EH (cell line): ENCODE measurements at places on chromosomes 7 and 10.

DNA sequence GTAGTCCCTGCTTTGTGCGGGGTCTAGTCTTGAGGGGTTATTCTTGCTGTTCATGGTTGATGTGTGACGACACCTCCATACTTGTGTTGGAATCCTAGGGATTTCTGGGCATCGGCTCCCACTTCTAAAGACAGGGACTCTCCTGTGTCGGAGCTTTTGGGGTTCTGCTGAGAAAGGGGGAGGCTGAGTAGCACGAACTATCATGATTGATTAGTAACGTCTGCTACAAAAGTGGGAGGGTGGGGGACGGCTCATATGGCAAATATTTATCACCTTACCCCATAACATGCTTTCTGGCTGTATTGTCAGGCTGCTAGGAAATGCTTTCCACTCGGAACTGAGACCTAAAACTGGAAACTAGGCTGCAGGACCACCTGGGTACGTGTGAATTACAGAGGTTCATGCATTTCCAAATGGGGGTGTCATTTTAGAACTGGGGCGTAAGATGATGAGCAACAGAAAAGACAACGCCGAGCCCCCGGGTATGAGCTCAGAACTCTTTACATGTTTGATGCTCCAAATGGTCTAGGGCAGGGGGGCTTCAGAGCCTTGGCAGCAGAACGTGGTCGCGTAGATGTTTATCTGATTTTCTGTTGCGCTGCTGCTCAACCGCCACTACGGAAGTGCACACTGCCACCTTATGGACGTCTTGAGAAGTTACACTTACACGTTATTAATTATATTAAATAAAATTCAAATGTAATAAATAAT is 15.1 kb upstream of the NME8 start:
- DNase-seq: peak; percentile 25

- no peak for DNase-seq
Observed at GRCh38 chr7:23968791-23969190, 258.8 kb downstream of the STK31 start.

GRCh38 chr10:120998251-120998650 is 147.1 kb downstream of the WDR11 start:
- DNase-seq: no peak

DNA sequence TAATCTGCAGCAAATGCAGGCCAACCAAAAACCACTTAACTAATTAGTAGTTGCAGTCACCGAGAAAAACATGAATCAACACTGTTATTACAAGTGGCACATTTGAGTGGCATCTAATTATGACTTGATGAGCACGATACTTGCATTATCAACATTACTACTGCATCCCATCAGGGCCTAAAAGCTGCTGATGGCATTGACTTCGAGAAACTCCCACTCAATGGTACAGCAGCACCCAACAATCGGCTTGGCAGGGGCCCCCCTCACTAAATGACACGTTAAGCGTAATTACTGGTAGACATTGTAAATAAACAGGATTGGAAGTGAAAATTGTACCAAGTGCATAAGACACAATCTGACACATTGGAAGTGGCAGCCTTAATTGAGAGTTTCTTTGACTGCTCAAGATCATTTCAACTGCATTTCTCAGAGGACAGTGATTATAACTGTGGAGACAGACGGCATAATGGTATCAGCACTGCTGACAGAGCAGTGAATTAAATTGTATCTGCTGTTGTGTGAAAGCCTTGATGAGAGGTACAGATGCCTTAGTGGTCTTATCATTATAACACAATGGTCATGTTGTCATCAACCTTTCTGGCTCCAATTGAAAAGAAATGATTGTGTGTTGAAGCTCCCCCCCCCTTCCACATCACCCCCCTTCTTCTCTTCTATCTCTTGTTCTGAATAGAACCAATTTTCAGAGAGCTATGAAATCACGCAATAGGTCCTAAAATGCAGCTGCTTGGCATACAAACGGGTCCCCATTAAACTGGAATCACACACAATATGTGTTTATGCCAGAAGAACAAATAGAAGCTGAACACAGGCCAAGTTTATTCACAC is 43.4 kb downstream of the SHTN1 start:
- DNase-seq: no peak

DNA sequence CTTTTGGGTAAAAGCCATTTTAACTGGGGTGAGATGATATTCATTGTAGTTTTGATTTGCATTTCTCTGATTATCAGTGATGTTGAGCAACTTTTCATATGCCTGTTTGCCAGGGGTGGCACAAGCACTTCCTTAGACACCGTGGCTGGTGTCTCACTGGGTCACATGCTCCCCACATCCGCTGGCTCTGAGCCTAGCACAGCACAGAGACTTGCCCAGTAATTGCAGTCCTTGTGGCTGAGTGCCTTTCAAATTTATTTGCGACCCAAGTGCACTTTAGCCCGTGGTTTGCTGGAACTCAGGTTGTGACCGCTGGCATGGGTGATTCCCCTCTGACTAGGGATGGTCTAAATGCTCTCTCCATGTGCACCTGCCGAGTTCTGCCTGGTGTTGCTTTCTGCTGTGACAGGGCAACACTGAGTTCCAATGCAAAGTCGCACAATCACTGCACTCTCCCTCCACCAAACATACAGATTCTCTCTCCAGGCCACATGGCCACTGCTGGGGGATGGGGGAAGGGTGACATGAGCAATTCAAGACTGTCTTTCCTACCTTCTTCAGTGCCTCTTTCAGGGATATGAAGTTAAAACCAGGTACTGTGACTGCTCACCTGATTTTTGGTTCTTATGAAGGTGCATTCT is 66.5 kb downstream of the ZNF277 start:
- peak; percentile 15 for DNase-seq

GRCh38 chr7:36865019-36865418 is 140.7 kb upstream of the AOAH start:
- no peak for DNase-seq

DNA sequence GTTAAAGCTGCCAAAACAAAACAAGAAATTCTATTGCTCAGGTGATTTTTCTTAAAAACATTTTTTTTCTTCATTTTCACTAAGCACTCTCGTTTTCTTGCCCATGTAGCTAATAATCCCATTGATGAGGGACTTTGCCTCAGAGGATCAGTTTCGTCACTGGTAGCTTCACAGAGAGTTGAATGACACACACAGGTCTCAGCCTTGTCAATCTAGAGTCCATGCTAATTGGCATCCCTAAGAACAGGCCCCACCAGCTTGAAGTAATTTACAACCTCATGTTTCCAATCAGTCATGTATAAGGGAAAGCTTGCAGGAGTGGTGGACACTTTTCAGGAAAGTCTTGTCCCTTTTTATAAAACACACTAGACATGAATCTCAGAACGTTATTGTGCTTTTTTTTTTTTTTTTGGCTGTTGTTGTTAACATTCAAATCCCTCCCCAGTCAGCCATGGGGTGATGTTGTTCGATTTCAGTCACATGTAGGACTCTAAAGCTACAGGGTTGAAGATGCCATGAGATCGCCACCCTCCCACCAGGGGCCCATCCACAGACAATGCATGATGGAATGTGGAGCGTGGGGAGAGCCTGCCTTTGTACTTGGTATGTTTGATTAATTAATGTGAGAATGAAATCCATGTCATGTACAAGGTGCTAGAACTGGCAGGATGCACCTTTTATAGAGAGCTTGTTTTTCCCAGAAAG is 232.4 kb upstream of the FZD8 start:
- DNase-seq: no peak

GRCh38 chr10:13271552-13272163 is 28.2 kb downstream of the PHYH start:
- DNase-seq: peak; percentile 29

DNA sequence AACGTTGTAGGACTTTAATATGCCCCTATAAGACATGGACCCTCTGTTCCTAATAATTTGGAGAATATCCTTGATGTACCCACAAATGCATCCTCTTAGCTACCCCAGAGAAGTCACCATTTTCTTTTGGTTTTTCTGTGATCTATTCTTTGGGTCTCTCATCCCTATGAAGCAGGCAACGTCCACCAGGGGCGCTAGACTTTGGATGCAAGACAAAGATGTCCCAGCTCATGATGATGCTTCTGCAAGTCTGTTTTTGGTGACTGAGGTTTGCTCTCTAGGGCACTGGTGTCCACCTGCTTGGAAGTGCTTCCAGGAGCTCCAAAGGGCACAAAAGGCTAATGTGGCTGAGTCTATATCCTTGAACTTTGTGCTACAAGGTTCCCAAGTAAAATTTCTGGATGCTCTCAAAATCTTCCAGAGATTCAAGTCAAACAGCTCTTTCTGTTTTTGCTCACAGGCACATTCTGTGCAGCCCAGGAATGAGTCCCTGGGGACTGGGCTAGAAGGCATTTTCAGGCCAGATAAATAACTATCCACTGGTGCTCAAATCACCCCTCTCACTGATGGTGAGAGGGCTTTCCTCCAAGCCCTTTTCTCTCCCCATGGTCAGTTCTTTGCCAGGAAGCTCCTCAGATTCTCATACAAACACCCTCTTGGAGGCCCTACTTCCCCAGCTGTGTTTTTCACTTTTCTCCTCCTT is 166.4 kb downstream of the C7orf25 start:
- DNase-seq: peak; percentile 16

DNA sequence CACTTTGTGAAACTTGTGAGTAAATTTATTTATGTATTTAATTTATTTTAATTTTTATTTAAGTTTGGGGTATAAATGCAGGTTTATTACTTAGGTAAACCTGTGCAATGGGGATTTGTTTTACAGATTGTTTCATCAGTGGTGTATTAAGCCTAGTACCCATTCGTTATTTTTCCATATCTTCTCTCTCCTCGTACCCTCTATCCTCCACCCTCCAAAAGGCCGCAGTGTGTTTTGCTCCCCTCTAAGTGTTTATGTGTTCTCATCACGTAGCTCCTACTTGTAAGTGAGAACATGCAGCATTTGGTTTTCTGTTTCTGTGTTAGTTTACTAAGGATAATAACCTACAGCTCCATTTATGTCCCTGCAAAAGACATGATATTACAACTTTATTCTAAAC is 145.4 kb upstream of the SMIM30 start:
- no peak for DNase-seq

DNA sequence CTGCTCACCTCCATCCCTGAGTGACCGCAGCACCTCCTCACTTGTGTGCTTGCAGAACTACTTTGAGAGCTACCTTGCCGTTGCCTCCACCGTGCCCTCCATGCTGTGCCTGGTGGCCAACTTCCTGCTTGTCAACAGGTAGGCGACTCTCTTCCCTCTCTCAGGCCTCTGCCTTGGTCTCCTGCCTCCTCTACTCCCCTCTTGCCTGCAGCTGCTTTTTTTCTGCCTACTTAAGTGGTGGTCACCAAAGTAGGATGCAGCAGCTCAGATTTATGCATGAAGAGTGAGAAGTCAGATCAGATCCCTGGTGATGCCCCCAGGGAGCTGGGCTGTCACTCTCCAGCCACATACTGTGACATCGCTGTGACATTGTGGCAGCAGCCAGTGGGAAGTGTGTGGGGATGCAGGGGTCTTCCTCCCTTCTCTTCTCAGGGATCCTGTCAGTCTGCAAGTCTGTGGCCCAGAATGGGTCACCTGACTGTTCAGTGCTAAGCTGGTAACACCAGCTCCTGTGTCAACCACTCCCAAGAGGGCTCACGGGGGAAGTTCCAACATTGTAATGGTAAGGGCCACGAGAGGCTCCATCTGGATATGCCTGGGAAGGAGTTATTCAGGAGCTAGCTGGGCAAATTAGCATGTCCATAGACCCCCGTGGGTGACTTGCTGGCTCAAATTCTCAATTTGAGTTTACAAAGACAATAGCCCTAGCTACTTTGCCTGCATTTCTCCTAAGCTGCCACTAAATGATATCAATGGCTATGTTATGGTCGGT is 25.3 kb downstream of the SLC29A3 start:
- DNase-seq: no peak

DNA sequence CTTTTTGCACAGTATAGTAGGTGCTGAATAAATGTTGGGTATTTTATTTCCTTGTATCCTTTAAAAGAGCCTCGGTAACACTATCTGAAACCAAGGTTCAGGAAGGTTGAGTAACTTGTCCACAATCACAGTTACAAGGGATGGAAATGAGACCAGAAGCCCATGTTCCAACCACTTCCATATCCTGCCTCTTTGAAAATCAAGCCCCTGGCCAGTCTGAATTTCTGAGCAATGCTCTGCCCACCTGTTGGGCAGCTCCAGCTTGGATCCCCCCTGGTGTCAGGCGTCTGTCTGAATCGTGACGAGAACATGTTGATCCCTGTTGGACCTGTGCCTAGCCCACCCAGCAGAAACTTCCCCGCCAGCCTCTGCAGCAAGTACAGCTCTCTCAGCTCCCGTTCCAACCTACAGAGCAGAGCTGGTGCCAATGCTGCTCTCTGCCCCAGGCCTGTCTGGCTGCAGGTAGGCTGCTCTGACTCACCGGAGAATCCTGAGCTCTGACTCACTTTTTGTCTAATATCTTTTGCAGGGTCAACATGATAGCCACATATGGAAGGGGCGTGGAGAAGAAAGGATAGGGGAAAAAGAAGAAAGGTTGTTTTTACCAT is 595.5 kb downstream of the INHBA start:
- DNase-seq: peak; percentile 54

- DNase-seq: no peak
Observed at GRCh38 chr7:37092548-37092947, 356.1 kb downstream of the ELMO1 start.

GRCh38 chr10:86535132-86535882 is 13.7 kb upstream of the WAPL start:
- DNase-seq: peak; percentile 52

- no peak for DNase-seq
Observed at GRCh38 chr10:46555713-46556514, 544 bp downstream of the GPRIN2 start.

- DNase-seq: no peak
Observed at GRCh38 chr10:110762109-110762848, 109.4 kb upstream of the PDCD4 start.

- peak; percentile 30 for DNase-seq
Observed at GRCh38 chr7:137920637-137921399, 74.0 kb upstream of the DGKI start.

DNA sequence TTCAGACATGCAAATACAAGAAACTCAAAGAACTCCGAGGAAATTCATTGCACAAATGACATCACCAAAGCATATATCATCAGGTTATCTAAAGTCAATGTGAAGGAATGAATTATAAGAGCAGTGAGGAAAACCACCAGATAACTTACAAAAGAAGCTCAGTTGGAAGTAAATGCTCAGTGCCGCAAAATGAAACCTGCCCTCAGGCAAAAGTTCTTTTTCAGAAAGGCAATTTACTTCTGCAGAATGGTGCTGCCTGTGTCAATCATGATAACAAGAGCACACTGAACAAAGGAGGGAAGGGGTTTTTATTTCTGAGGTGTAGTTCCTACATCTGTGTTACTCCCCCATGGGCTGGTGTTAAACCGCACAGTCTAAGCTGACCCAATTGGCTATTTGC is 550.6 kb upstream of the SEMA3D start:
- DNase-seq: no peak

GRCh38 chr10:112815269-112816032 is 134.6 kb upstream of the TCF7L2 start:
- DNase-seq: peak; percentile 88
